Glomerular endothelial cell (primary cell): ENCODE measurements at places on chromosomes 7 and 10.

DNA sequence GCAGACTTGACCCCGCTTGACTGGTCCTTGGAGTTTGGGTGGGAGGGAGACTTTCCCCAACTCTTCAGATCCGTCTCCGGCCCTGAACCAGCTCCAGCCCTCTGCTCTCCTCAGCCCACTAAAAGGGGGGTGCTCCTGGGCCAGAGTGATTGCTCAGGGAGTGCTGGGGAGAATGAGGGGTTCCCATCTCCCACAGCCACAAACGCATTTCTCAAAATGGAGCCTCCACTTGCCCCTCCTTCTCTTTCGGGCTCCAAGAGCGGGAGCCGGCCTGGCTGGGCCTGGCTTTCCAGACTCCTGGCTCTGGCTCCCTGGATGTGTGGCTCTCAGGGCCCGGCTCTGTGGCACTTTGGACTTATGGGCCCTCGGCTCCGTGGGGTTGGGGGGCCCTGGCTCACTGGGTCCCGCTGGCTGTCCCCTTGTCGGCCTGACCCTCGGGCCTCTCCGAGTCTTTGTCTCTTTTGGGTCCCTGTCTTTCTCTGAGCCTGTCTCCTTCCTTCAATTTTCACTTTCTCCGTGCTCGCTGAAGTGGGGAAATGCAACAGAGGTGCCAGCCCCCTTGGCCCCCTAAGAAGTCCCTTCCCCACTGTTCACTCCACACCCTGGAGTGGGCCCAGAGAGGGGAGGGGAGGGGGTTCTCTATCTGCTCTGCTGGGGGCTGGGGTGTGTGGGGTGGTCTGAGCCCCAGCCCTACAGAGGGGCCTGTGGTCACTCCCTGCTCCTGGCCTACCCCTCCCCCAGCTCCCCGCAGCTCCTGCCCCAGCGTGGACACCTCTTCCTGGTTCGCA is 713 bp downstream of the LZTS2 start:
- DNase-seq, result no peak

DNA sequence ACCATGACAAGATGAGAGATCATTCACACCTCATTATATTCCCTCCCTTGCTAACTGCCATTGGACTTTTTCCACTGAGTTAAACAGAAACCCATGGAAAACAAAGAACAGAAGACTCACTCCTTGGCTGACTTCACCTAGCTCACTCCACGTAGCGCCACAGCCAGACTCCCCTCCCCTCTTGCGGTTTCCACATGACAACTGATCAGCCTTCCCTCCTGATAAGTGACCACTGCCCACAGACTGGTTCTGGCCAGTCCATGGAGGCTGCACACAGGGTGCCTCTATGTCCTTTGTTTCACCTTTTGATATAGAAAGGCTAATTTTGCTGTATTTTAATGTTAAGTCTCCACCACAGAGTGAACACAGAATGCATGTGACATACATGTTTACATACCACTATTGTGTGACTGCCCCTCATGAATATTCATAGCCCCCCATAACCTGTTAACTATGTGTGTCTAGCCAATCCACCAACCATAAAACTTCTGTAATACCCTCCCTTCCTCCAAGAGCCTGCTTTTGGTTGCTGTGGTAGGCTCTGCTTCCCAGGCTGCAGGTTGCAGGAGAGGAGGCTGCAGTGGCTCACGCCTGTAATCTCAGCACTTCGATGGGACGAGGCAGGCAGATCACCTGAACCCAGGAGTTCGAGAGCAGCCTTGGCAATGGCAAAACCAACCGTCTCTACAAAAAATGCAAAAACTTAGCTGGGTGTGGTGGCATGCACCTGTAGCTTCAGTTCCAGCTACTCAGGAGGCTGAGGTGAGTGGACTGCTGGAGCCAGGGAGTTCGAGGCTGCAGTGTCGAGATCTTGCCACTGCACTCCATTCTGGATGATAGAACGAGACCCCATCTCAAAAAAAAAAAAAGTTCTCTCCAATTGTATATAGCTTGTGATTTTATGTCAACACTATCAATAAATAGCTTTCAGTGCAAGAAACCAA is 10.0 kb upstream of the IFIT5 start:
- no peak for DNase-seq

- no peak for DNase-seq
Observed at GRCh38 chr10:123270806-123271205, 116.6 kb downstream of the BUB3 start.

DNA sequence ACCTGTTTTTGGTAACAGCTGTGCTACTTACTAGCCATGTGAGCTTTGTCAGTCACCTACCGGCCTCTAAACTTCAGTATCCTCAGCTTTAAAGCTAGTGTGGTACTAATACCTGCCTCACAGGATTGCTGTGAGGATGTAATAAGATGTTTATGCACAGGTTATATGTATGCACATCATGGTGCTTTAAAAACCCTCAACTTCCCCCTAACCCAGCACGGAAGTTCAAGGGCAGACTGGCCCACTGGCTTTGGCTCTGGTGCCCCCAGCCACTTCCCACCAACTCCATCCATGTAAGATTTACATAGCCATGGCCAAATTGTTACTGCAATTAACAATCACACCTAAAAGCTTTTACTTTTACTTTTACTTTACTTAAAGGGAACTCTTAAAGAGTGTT is 676.0 kb upstream of the GALNT17 start:
- no peak for DNase-seq

- DNase-seq, result no peak
Observed at GRCh38 chr10:80459047-80459865, 5.1 kb downstream of the TSPAN14 start.

DNA sequence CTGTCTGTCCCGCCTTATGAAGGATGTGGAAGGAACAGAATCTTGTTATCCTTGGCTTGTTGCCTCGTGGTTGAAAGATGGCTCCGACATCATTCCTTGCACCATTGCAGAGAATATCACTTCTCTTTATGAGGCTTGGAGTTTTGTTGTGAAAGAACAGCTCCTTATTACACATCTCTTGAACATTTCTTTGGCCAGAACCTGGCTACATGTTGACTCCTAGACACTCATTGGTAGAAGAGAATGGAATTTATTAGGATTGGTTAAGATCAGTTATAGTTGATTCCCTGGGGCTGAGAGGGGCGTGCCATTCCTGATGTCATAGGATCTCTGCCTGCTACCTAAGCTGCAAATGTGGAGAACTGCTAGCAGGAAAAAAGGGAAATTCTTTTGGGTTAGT is 180.5 kb upstream of the CTBP2 start:
- no peak for DNase-seq

- no peak for DNase-seq
Observed at GRCh38 chr10:108469940-108470339, 1305.4 kb upstream of the SORCS1 start.

DNA sequence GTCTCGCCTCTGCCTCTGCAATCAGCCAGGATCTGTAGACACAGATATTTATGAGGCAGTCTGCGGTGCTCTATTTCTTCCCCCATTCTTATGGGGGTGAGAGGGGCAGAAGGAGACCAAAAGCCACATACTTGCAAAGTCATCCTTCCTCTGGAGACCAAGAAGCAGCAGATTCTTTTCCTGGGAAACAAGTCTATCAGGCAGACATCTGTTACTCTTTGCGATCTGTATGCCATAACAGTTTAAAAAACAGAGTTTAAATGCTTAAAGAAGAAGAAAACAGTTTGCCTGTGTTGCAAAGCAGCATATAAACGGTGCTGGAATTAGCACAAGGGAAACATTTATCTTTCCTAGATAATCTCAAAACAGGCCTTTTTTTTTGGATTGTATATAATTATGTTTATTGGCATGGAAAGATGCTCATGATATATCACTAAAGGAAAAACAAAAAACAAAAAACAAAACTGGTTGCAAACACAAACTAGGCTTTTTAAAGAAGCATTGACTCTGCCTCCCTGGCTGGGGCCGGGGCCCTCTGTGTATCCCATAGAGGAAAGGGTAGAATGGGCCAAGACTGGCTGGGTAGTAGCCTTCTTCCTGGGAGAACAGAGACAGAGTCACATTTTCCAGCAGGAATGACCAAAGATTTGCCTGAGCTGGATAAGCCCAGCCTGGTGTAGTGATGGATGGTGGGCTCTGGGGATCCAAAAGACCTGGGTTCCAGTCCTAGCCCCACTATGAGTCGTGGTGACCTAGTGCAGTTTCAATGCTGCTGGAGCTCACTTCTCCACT is 50.4 kb downstream of the RGS10 start:
- DNase-seq, result no peak

GRCh38 chr10:131638049-131638879 is 262.5 kb upstream of the PPP2R2D start:
- DNase-seq, result no peak

GRCh38 chr7:48158404-48158803 is 12.9 kb upstream of the ABCA13 start:
- DNase-seq, result no peak

- DNase-seq, result no peak
Observed at GRCh38 chr10:3828404-3829155, 43.6 kb upstream of the KLF6 start.

DNA sequence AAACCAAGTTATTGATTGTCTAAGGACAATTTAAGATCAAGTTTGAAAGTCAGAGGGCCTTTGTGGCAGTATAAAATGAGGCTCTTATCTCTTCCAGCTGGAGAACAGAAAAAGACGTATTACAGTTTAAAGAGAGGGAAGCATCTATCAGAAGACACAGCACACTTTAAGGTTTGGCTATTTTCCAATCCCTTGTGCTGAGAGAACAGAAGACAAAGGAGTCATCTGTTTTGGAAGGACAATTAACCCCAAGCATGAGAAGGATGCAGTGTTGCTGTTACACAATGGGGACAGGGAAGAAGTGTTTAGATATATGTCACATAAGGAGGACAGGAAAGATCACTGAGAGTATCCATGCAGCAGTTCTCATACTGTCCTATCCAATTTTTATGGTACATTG is 1224.2 kb upstream of the SORCS1 start:
- DNase-seq, result no peak

- peak; percentile 50 for DNase-seq
Observed at GRCh38 chr7:47153058-47153457, 428.9 kb downstream of the TNS3 start.

- no peak for DNase-seq
Observed at GRCh38 chr7:135716677-135717238, 11.2 kb downstream of the SLC13A4 start.

DNA sequence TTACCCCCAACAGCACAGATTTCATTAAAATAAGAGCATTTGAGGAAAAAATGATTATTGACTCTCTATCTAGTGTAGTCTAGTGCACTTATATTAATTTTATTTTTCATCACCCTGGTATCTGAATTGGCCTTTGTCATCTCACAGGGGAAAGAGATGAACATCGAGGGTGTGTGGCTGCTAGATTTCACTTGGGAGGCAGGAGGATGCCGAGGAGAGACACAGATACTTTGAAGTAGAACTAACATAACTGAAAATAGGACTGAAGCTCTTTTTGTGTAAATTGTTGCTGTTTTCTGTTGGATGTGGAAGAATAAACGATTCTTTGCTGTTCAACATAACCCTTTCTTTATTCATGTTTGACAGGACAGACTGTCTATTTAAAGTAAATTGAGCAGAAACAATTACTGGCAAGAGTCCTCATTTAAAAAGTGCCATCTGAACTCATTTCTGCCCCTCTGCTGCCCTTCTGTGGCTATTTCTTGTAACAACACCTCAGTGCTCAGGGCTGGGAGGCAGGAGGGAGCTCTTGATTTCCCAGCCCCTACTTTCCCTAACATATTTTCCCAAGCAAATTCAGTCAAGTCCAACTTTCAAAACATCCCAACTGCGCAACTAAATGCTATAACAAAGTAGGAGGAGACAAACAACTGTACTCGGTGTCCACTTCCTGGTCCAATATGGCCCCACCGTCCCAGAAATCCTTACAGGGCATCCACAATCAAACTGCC is 15.6 kb downstream of the LYZL1 start:
- peak; percentile 37 for DNase-seq

GRCh38 chr10:89310056-89310893 is 8.4 kb downstream of the IFIT2 start:
- DNase-seq, result no peak

GRCh38 chr10:109647627-109648026 is 275.7 kb downstream of the XPNPEP1 start:
- DNase-seq, result no peak

DNA sequence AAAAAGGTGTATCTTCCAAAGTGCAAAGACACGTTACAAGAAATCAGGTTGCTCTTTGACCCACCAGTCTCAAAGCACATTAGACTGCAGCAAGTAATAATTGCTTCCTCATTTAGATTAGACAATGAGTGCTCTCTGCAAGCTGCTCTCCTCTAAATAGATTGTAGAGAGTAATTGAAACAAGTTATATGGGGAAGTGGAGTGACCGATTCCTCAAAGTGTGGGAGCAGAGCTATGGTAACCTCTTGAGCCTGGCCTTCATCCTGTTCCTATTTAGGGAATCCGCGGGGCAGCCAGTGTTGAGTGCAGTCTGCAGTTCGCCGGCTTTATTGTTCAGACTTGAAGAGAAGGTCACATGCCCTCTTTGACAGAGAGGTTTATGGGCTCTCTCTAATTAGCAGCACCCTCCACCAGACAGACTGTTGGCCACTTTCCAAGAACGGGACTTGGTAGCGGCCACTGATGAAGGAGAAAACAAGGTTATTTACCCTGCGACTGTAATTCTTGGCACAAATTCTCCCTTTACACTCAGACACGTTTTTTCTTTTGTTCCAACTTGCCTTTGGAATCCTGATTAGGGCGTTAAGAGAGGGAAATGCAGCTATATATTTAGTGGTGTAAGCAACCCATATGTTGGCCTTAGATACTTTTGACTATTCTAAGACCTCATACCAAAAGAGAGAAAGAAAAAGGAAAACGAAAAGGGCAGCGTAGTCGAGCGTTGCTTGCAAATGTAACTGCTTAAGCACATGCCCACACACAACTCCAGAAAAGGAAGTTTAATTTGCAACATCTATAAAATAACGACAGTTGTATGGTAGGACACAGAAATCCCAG is 107.5 kb downstream of the REEP3 start:
- peak; percentile 72 for DNase-seq

DNA sequence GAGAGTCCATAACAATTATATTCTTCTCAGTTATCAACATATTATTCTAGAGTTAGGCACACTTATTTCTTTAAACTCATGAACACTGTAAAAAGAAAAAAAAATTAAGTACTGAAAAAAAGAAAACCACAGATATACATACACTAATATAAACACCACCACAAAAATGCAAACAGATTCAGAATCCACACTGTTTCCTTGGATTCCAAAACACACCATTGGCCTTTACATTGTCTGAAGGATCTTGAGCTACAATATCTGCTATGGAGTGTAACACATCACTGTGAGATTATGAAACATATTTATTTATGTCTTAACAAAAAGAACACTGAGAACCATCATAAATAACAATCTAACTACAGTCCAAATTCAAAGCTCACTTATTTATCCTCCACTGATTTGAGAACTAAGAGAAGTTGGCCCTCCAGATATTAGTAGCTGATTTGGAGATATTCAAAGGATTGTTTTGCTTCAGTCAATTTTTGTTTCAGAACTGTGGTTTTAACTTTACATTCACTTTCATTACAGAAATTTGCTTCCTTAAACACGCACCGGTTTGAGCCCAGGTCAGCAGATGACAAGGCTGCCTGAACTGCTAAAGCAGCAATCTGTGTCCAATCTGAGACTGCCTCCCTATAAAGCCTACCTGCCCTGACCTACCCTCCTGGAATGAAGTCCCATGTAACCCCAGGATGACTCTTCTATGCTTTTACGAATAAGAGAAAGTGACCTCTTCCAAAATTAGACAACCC is 47.0 kb upstream of the CDK1 start:
- no peak for DNase-seq

GRCh38 chr7:17622451-17622850 is 317.8 kb downstream of the SNX13 start:
- DNase-seq, result no peak
